AG10803 (cell line): ENCODE measurements at places on chromosomes 16 and 17.

GRCh38 chr17:61054436-61054835 is 345.2 kb upstream of the TBX2 start:
- no peak for DNase-seq

DNA sequence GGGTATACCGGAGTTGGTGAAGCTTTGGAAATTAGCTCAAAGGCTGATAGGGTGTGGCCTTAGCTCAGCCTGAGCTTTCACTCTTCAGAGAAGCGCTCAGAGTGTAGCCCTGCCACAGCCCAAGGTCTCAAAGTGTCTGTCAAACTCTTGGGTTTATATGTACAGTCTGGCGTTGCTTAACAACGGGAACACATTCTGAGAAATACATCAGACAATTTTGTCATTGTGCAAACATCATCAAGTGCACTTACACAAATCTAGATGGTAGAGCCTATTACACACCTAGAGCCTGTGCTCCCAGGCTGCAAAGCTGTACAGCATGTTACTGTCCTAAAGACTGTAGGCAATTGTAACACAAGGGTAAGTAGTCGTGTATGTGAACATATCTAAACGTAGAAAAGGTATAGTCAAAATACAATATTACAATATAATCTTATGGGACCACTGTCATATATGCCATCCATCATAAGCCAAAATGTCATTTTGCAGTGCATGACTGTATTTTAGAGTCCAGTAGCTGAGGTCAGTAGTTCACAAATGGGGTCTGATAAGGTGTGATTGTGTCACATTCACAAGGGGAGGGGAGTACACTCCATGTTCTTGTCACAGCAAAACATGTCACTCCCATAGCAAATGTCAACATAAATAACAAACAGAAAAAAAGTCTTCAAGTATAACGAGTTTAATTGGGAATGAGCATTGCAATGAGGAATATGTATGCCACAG is 20.6 kb downstream of the CHAD start:
- no peak for DNase-seq

- no peak for DNase-seq
Measured at GRCh38 chr17:76150712-76151622, 9.9 kb upstream of the FOXJ1 start.

DNA sequence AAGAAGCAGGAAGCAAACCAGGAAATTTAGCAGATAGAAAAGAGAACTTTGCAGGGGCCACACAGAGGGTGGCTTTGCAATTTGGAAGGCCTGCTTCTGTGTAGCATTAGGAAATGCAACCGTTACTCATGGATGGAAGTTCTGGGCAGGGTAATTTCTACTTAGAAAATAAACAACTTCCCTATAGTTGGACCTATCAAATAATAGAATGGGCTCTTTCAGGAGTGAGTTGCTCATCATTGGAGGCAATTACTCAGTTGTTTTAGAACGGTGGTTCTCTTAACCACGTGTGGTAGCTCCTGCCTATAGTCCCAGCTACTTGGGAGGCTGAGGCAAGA is 25.8 kb upstream of the HS3ST2 start:
- DNase-seq = no peak
